ENCODE measurements at places on chromosomes 11 and 22.

- DNase-seq: no peak
- H3K27me3 ChIP-seq: peaks cover 5% of the 10 kb centered on the region
Observed at GRCh38 chr22:42041784-42042183, 28.8 kb downstream of the NAGA start.

- no peaks in the 10 kb centered on the region for H3K27me3 ChIP-seq
- H3K36me3 ChIP-seq: peaks cover 2% of the 10 kb centered on the region
- H3K4me1 ChIP-seq: peaks cover 26% of the 10 kb centered on the region
- no peak overlapping the region for H3K27ac ChIP-seq
- DNase-seq: no peak
Observed at GRCh38 chr11:117009905-117010605, 88.2 kb downstream of the SIK3 start.

GRCh38 chr11:20563866-20564265 lies 35.5 kb upstream of the SLC6A5 start:
- peaks cover 9% of the 10 kb centered on the region for H3K27me3 ChIP-seq
- no peak overlapping the region for H3K27ac ChIP-seq
- no peaks in the 10 kb centered on the region for H3K36me3 ChIP-seq
- H3K4me3 ChIP-seq: no peak overlapping the region
- H3K4me1 ChIP-seq: peaks cover 4% of the 10 kb centered on the region
- DNase-seq: no peak

GRCh38 chr11:55795256-55795655 lies at the start of gene OR5D14:
Gene OR5D14 (plus strand): TSS chr11:55795556. CDS start chr11:55795556, 0 bp downstream.
- no peak within 1 kb of the TSS for H3K27ac ChIP-seq
- no peak within 1 kb of the TSS for H3K4me3 ChIP-seq
- H3K4me1 ChIP-seq: no peaks in the 10 kb centered on the region
- H3K36me3 ChIP-seq: no peaks in the 10 kb centered on the region
- no peaks in the 10 kb centered on the region for H3K27me3 ChIP-seq
- no peak for DNase-seq

- H3K36me3 ChIP-seq: no peaks in the 10 kb centered on the region
- no peak overlapping the region for H3K27ac ChIP-seq
- no peaks in the 10 kb centered on the region for H3K27me3 ChIP-seq
Observed at GRCh38 chr22:36593215-36593614, 64.2 kb upstream of the EIF3D start.

DNA sequence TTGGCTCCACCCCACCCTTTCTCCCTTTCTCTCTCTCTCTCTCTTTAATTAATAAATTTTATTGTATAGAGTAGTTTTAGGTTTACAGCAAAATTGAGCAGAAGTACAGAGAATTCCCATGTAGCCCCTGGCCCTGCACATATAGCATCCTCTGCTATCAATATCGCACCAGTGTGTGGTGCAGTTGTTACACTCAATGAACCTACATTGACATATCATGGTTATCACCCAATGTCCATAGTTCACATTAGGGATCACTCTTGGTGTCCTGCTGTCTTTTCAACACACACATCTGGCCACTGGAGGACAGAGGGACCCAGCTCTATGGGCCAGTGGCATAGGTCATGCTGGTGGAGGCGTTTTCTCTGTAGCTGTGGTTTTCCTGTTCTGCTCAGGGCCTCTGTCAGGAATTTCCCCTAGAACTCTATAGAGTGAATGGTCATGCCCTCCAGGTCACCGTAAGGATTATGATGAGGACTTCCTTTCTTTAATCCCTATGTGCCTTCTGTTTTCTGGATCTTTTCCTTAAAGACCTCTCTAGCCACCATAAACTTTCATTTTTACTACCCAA lies 98.2 kb upstream of the NAV2 start:
- no peaks in the 10 kb centered on the region for H3K27me3 ChIP-seq
- DNase-seq: no peak
- no peak overlapping the region for H3K4me3 ChIP-seq
- H3K4me1 ChIP-seq: no peaks in the 10 kb centered on the region

DNA sequence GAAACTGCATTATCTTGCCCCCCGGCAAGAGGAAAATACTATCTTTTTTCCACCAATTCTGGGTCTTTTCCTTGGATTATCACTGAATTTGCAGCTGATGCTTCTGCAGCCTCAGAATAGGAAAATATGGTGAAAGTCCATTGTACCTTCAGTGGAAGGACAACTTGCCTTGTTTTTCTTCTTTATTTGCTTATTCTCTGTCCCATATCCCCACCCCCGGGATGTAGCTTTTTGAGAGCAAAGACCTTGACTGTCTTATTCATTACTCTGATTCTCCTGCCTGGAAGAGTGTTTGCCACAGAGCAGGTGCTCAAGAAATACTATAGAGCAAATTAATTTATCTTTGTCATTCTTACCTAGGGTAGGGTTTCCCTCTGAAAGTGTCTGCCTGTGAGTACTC lies 29.5 kb downstream of the UBASH3B start:
- H3K27ac ChIP-seq: no peak overlapping the region
- peaks cover 4% of the 10 kb centered on the region for H3K27me3 ChIP-seq
- DNase-seq: no peak

DNA sequence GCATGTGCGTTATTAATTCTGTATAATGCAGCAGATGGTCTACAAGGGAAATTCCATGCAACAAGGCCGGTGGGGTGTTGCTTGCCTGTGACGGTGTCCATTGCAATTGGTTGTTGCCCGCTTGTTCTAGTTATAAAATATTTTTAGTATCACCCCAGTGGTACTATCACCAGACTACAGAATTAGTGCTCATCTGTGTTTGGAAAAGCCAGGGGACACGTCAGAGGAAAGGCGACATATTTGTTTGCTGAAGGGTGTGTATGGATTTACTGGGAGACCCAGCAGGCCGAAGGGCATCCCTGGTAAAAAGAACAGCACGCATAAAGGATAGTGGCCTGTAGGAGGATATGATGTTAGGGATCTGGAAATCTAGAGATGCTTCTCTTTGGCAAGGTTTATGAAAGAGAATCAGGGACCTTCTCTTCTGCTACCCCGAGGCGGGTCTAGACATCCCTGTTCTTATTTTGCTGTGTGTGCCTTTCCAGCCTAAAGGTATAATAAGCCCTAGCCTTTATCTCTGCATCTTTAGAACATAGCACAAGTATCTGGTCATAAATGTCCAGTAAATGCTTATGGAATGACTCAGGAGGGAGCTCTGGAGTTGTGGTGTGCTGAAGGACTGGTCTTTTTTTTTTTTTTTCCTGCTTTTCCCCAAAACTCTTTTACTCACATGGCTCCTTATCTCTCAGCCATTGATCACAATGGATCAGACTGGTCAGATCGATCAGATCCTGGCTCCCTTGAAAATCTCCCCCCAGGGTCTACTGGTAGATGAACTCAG lies 90.9 kb downstream of the LDLRAD3 start:
- H3K4me3 ChIP-seq: no peak overlapping the region
- no peaks in the 10 kb centered on the region for H3K36me3 ChIP-seq
- no peak overlapping the region for H3K27ac ChIP-seq
- no peak for DNase-seq
- peaks cover 4% of the 10 kb centered on the region for H3K27me3 ChIP-seq

GRCh38 chr11:128701086-128701485 lies 7.2 kb downstream of the FLI1 start:
- no peak overlapping the region for H3K27ac ChIP-seq
- H3K36me3 ChIP-seq: peaks cover 78% of the 10 kb centered on the region
- no peak for DNase-seq
- H3K4me1 ChIP-seq: peaks cover 79% of the 10 kb centered on the region
- no peaks in the 10 kb centered on the region for H3K27me3 ChIP-seq
- no peak overlapping the region for H3K4me3 ChIP-seq
